ENCODE measurements at places on chromosomes 7 and 10. TPM values are rescaled to one million over a fixed set of nuclear protein-coding genes. Genes with fewer than 3 reads are reported as not detected.
A peak's percentile ranks its signal among the peaks of the same experiment; 100 is the strongest.

DNA sequence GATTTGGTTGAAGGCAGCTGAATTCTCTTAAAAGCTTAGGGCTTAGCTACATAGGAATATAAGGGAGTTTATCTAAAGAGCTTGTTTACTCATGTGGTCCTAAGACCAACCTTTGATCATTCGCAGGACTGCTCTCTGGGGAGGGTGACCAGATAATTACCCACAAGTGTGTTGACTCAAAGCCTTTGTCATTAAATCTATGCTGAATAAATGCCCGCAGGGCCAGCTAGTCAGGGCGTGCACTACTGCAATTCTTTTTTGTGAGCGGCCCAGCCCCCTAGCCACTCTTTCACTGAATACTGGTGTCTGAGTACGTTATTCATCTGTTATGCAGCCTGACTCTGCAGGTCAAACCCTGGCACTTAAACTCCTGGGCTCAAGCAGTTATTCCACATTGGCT lies 69.6 kb downstream of the AKAP9 start:
- DNase-seq = no peak

DNA sequence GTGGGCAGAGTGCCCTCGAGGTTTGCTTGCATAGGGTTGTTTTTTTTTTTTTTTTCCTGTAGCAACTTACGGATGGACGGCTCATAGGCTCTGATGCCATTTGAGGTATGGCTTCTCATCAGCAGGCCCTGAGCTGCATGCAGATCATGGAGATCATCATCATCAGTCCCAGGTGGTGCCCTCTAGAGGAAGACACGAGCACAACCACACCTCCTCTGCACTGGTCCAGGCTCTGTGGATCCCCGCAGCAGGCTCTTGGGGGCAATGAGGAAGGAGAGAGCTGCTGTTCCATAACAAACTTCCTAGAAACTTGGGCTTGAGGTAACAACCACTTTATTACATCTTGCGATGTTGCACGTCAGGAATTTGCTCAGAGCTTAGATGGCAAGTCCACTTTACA lies 132.7 kb upstream of the CXCL12 start:
- no peak for DNase-seq

DNA sequence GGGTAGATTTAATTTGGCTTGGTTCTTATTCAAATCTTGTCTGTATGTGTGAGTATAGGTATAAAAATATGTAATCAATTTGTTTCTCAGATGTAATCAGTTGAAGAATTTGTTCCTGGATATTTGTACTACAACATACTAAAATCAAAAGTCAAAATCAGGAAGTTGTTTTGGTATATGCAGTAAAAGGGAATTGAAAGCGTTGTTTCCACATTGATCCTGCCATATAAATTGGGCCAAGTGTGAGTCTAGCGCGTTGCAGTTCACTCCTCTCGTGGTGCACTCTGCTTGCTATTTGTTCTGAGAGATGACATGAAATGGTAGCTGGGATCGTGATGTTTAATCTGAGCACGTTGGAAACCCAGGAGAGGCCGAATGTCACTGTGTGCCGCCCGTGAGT lies 55.9 kb downstream of the SHH start:
- DNase-seq = no peak

DNA sequence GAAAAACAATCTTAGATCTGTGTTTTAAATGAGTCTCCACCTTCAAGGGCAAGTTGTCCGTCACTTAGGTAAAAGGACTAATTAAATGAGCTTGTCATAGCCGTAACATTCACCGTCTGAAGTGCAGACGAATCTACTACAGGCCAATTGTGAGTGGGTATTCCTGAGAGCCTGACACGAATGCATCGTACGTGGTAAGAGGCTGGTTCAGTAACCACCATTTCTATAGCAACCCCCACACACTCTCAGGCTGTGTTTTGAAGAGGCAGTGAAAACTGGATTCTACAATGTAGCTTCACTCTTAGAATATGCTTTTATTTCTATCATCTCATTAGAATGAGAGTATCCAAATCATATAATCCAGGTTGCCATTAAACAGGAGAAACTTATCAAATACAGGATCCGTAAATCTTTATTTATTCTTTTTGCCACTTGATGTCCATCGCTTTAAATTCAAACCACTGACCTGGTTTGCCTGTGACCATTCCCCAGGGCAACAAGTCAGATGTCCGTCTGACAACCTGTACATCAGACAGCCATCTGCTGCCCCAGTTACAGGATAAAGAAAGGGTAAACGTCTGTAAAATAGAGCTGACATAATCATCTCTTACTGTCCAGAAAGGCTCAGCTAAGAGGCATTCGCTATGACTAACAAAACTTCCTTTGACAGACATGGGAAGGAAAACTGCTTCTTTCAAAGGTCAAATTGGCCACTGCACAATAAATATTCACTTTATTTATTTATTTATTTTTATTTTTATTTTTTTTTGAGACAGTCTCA lies 70.3 kb upstream of the NMT2 start:
- DNase-seq = no peak

DNA sequence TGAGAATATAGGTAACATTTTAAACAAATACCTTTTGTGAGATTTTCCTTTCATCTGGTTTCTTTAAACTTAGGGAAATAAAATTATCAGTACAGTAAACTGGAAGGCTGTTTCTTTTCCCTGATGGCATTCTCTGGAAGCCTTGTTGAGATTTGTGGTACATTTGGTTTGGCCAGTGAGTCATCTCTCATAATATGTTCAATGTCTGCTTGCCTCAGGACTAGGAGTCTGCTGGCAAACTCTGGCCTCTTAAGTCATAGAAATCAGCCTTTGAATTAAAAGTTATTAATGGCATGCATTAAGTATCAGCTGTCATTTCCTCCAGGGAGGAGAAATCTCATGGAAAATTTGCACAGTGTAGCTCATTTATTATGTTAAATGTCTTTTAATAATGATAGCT lies 316.6 kb upstream of the KIAA1217 start:
- DNase-seq = peak; percentile 19

- peak; percentile 44 for DNase-seq
These were observed 22.4 kb upstream of the FOXK1 start for GRCh38 chr7:4659551-4660286.

DNA sequence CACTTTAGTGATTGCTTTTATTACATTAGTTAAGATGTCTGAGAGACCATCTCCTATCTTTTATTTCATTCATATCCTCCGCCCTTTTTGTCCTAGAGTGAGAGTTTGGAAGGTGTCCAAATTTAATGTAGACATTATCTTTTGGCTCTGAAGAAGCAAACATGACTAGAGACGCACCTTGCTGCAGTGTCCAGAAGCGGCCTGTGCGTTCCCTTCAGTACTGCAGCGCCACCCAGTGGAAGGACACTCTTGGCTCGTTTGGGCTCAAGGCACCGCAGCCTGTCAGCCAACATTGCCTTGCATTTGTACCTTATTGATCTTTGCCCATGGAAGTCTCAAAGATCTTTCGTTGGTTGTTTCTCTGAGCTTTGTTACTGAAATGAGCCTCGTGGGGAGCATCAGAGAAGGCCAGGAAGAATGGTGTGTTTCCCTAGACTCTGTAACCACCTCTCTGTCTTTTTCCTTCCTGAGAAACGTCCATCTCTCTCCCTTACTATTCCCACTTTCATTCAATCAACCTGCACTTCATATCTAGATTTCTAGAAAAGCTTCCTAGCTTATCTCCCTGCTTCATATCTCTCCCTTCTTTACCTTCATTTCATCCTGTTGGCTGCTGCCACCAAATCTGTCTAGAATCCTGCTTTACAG lies 10.4 kb upstream of the CLCN1 start:
- peak; percentile 68 for DNase-seq

DNA sequence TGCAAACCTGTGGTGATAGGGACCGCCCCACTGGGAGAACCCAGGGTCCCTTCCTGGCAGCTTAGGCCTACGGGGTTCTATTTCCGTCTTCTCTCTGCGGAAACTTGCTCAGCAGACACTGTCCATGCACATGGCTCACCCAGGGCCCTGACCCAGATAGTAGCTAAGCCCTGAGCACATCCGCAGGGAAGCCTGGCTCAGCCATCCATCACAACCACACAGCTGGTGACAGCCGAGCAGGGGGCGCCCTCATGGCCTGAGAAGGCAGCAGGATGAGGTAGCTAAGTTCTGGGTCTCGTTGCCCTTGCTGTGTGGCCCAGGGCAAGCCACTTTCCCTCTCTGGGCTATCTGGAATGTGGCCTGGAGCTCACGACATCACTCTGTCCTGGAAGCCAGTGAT lies 23.3 kb downstream of the NPTX2 start:
- DNase-seq = no peak

DNA sequence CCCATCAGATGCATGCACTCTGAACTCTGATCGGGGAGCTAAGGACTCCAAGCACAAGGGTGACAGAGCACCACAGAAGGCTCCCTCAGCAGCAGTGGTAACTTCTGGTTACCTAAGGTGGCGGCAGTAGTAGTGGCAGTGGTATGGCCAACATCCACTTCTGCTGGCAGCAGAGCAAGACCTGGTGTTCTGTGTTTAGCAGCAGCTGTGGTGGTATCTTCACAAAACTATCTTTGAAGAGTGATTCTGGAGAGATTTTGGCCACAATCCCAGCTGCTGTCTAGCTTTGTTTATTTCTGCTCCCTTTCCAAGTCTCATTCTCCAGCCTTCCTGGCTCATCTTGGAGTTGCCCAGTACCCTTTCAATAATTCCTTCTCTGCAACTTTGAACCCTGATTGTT lies 102.4 kb upstream of the LRGUK start:
- DNase-seq = no peak

- no peak for DNase-seq
These were observed 975 bp upstream of the USP54 start for GRCh38 chr10:73591935-73592699.

DNA sequence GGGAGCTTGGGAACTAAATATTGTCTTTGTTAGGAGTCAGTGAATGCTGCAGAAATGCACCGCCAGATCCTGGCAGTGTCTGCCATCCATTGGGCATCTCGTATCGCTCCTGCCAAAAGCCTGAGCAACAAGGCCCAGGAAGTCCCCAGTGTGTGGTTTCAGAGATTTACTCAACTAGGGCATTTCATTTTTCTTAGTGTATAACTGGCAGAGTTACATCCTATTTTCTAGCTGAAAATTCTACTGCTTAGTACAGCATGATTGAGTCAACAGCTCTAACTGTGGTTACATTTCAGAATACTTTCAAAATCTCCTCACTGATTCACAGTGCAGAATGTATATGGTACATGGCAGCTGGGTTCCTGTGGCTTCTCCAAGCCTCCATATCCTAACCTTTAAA lies 95.8 kb upstream of the CREB5 start:
- DNase-seq = no peak

- DNase-seq = no peak
These were observed 69.4 kb downstream of the COL13A1 start for GRCh38 chr10:69871074-69871473.

DNA sequence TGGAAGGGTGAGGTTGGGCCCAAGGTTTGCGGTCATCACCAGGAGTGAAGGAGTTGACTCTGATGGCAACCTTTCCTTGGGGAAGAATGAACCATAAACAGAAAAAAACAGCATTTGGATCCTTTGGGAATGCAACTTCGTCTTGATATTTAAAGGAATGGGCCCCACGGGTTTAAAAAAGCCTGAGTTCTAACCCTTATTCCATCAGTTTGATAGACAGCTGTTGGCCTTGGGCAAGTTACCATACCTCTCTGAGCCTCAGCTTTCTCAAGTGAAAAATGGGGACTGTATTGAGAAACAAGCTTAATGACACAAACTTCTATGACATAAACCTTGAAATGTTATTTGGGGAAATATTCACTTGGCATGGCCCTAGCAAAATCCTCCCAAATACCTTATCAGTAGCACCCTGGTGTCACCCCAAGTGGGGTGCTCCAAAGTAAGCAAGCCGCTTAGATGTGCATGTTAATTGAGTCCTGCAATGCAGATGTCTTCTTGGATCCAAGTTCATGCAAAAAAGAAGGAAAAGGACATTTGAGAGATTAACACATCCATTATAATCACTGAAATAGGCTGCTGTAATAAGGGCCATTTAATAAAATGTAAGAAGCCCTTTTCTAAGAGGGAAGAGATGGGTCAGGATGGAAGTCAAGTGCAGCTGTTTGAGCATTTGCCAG lies 13.8 kb downstream of the MXI1 start:
- no peak for DNase-seq

GRCh38 chr7:29996321-29996720 lies 6.7 kb upstream of the SCRN1 start:
- DNase-seq = no peak

DNA sequence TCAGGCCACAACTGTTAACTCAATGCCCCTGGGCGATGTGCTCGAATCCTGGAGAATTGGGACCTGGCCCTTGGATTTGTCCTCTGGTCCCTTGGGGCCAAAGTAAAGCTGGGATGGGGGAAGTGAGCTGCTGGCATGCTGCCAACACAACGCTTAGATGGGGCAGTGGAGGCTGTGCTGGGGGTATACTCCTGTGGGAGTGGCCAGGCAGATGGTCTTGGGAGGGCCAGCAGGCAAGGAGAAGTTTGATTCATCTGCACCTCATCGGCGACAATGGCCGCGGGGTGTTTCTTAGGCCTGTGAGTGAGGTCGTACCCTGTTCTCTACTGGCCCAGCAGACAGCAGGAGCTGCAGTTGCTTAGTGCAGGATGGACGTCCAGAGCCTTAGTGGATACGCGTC lies 139.0 kb upstream of the MTPN start:
- DNase-seq = no peak

- DNase-seq = no peak
These were observed 17.3 kb downstream of the NRAP start for GRCh38 chr10:113646336-113647201.

- no peak for DNase-seq
These were observed 97.6 kb downstream of the KIAA1217 start for GRCh38 chr10:24306507-24306875.

DNA sequence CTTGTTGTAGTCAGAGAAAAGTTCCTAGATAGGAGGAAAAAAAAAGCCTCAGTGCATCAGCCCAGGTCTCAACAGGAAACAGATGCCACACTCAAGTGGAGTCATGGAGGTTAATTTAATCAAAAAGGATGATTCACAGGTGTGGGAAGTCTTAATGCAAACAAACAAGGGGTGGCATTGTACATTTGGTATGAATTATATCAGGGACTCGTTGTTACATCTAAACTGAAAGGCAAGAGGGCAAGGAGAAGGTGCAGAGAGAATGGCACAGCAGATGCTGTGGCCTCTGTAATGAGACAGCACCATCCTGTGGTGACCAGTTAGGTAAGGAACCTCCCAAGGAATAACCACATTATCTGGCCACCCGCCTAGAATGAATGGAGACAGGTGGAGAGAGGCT lies 133.7 kb downstream of the PTPRZ1 start:
- no peak for DNase-seq

DNA sequence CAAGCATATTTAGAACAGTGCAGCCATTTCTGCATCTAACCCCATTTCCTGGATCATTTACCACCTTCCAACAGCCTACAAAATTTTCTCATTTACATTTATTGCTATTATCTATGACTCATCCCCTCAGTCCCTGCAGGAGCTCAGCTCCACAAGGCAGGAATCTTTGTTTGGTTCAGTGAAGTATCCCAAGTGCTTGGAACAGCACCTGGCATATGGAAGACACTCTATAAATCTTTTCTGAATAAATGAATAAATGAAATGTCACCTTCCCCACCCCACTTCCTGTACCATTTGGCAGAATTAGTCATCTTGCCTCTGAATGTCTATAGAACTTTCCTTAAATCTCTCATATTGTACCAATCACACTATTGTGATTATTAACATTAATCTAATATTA lies 110.7 kb downstream of the HIP1 start:
- DNase-seq = peak; percentile 83

GRCh38 chr7:116553168-116553964 lies 28.5 kb downstream of the CAV1 start:
- DNase-seq = no peak

The TMEM139 gene
- total RNA-seq = not detected

The CRTAC1 gene
- total RNA-seq = not detected

The ZNF467 gene
- 7.5 TPM for total RNA-seq

The SPDYE9 gene
- not detected for total RNA-seq

The COL17A1 gene
- not detected for total RNA-seq

The TAS2R41 gene
- total RNA-seq = not detected

The MRLN gene
- total RNA-seq = not detected
